Fibroblast of the aortic adventitia (primary cell): ENCODE measurements at places on chromosomes 3 and 15. TPM values are rescaled to one million over a fixed set of nuclear protein-coding genes. Genes with fewer than 3 reads are reported as not detected.

THBS1 gene
- 141 and 353 TPM in 2 replicates for total RNA-seq

LDHAL6B gene
- not detected in 2 replicates for total RNA-seq

CPN2 gene
- total RNA-seq: not detected in 2 replicates

CCDC13 gene
- total RNA-seq: 0.27 and 8.6 TPM in 2 replicates

ALDH1A3 gene
- total RNA-seq: 189 and 197 TPM in 2 replicates

UTS2B gene
- 1.3 TPM in 1 of 2 replicates, not detected in the other for total RNA-seq

RPL22L1 gene
- 66.5 and 621 TPM in 2 replicates for total RNA-seq

C15orf62 gene
- total RNA-seq: 0.18 and 0.57 TPM in 2 replicates

ETV5 gene
- total RNA-seq: 22.7 and 78.8 TPM in 2 replicates
